LNCaP clone FGC (cell line): ENCODE measurements at places on chromosomes 16 and 17.

GRCh38 chr16:27217256-27217655, 13.9 kb downstream of the KDM8 start:
- no peak for DNase-seq

GRCh38 chr17:77327181-77327565, 186.4 kb downstream of the SEC14L1 start:
- DNase-seq, result no peak

DNA sequence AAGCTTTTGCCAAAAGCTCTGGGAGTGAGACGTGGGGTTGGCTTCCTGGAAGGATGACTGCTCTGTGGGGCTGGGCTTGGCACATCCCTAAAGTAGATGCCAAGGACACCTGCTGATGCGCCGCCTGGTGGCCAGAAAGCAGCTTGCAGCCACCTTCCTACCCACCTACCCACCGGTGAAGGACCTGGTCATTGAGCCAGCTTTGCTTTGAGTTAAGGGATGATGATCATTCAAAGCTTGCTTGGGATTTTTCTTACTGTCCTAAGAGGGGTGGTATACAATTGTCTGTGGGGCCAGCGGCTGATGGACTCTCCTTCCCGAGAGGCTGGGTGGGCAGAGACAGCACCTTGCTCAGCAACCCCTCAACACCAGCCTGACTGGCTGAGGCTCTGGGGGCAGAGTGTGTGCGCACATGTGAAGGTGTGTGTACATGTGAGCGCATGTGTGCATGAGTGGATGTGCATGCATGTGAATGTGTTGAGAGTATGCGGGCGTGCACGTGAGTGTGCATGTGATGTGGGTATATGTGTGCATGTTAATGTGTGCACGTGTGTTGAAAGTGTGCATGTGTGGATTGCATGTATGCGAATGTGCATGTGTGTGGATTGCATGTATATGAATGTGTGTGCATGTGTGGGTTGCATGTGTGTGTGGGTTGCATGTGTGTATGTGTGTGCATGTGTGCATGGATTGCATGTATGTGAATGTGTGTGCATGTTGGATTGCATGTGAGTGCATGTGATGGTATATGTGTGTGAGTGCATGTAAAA, 18.6 kb downstream of the C1QTNF1 start:
- no peak for DNase-seq

- no peak for DNase-seq
Measured at GRCh38 chr16:25785361-25785760, 93.6 kb downstream of the HS3ST4 start.

GRCh38 chr16:14301169-14302030, 230.3 kb downstream of the MRTFB start:
- DNase-seq, result no peak

DNA sequence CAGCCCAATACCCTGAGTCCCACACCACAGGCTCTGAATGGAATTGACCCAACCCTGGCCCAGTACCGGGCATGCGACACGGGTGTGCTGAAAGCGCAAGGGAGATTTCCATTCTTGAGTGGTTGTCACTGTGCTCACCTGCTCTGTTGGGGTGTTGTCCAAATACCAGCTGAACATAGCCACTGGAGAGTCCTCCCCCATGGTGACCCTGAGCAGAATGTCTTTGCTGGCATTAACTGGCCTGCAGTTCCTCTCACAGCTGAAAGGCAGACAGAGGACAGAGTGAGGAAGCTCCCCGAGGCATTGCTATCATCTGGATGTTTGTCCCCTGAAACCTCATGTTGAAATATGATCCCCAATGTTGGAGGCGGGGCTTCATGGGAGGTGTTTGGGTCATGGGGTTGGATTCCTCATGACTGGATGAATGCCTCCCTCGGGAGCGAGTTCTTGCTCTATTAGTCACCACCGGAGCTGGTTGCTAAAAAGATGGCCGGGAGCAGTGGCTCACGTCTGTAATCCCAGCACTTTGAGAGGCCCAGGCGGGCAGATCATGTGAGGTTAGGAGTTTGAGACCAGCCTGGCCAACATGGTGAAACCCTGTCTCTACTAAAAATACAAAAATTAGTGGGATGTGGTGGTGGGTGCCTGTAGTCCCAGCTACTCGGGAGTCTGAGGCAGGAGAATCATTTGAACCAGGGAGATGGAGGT, 57.3 kb upstream of the BCO1 start:
- DNase-seq, result no peak

DNA sequence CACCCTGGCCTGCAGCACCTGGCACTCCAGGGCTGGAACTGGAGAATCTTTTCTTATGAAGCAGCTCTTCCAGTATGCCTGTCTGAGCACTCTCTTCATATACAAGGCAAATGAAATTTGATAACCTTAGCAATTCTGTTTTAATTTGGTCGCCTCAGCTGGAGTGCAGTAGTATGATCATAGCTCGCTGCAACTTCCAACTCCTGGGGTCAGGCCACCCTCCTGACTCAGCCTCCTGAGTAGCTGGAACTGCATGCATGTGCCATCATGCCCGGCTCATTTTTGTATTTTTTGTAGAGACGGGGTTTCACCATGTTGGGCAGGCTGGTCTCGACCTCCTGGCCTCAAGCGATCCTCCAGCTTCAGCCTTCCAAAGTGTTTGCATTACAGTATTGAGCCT, 140.8 kb upstream of the CHMP6 start:
- DNase-seq, result no peak

DNA sequence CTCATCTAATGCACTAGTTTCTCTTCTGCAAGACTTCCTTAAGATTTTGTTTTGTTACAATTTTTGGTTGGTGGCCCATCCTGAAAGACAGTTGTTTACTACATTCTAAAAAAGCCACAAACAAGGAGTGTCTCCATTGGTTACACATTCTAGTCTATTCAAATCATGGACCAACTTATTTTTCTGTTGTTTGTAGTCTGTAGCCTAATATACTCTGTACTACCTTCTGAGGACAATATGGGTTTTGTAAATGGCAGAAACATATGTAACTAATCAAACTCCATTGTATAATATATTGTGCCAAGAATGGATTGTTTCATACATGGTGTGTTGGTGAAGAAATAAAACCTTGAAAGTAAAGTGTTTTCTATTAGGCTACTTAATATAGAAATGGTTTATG, 79.5 kb upstream of the DHX40 start:
- DNase-seq, result no peak

DNA sequence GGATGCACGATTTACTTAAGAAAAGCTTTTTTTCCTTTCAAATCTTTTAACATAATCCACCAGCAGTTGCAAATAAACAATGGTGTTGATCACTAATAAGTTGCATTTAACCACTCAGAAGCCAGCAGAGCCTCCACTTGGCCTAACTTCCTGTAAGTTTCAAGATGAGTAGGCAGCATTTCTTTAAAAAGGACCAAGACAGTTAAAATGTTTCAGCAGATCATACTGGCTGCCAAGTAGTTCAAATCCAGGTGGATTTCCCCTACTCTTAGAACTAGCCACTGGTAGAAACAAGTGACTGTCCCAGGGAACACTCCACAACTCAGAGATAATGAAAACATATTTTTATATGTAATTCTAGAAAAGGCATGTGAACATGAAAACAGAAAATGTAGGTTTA, 17.0 kb upstream of the RFFL start:
- no peak for DNase-seq

DNA sequence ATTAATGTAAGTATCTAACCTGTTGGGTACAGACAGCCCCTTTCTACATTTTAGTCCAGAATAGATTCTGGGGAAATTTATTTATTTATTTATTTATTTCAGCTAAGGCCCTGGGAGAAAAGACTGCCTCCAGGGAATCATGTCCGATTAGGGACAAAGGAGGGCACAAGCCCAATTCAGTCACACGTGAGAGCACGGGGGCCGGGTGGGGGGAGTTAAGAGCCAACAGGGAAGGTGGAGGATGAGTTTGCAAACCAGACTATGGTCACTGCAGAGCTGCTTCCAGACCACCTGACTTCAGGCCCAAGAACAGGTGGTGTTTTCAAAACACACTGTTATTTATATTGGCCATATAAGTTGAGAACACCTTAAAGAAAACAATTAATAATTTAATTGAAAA, 1.6 kb upstream of the ZFHX3 start:
- no peak for DNase-seq

- DNase-seq, result no peak
Measured at GRCh38 chr17:13563866-13564265, 37.9 kb downstream of the HS3ST3A1 start.

DNA sequence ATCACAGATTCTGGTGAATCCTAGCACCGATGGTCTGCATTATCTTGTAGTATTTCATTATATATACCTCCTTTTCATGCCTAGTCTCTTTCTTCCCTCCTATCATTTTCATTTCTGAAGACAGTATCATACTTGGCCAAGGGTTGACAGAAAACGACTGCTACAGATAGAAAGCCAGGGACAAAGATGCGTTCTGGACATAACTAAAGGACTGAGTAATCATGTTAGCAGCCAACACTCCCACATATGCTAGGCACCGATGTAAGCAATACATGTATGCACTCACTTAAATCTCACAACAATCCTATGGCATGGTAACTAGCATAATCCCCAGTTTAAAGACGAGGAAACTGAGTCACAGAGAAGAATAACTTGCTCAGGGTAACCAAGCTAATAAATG, 22.9 kb downstream of the RDM1 start:
- DNase-seq, result no peak

DNA sequence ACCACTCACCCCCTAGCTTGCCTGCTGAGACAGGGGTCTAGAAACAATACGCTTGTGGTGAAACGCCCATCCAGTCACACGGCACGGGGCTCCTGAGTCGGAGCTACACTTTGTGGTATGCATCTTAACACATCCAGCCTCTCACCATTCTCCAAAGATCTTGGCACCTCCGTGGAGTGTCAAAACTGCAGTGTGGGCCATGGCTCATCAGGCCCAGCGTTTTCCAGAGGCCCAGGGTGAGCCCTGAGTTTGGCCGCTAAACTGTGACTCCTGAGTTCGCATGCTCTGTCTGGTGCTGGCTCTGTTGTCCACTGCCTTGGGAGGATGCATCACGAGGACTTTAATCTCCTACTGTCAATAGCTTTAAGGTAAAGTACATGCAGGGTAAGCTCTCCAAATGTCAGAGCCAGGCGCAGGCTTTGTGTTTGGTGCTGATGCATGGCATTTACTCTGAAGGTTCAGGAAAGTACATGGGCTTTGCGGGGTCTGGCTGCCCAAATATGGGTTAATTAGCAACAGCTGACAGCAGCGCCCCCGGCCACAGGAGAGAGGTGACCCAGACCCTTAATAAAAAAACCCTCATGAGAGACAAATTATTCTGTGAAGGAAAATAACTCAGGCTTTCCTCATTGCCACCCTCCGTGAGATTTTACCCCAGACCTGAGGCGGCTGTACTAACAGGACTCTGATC, 118.4 kb downstream of the CCDC182 start:
- DNase-seq, result no peak

DNA sequence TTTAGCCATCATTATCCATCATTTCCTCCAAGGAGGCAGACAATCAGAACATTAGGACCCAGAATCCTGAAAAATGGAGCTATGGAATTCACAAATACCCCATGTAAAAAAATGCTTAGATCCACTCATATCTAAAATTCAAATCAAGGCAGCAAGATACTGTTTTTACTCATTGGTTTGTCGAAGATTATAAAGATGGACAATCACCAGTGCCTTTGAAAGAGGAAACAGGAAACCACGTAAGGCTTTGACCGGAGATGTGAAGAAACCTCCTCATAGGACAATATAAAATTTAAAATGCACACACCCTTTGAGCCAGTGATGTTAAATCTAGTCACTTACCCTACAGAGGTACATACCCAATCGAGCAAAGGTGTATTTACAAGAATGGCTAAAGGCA, 130.0 kb downstream of the XYLT1 start:
- no peak for DNase-seq

DNA sequence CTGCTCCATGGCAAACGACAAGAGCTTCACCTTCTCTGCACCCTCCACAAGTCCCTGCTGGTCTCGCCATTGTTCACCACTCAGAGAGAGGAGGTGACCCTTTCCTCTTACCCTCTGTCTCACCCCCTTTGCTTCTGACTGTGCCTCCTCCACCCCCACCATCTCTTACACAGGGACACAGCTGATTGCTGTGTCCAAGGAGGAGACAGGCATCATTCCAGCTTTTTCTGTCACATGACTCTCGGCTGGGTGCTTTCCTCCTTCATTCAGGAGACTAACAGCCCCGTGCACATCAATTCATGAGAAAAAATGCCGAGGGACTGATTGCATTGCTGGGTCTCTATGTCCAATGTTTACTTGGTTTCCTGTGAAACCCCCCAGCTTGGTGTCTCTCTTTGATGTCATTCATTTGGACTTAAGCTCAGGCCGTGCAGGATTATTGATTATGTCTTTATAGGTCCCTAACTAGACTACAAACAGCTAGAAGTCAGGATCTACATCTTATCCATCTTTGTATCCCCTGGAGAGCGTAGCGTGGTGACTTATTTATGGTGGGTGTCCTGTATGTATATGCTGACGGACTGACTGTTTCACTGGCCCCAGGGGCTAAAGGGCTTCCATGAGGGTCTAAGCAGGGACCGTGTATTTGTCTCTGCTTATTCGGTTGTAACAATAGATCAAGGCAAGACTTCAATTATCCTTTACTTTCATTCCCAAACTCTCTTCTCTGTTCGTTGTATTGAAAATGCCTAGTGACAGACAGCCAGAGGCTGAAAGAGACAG, 82.2 kb upstream of the CDH13 start:
- no peak for DNase-seq

GRCh38 chr16:54158986-54159385, 127.6 kb downstream of the IRX3 start:
- no peak for DNase-seq

DNA sequence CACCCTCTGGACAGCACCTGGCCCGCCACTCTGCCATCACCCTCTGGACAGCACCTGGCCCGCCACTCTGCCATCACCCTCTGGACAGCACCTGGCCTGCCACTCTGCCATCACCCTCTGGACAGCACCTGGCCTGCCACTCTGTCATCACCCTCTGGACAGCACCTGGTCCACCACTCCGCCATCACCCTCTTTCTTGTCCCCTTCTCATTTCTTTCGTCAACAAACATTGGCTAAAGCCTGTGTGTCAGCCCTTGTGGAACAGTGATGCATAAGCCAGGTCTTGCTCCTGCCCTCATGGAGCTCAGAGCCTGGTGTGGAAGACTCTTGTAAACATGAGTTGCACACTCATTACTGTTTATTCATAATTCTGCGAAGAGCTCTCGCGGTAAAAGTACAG, 31.2 kb downstream of the CDK5R1 start:
- no peak for DNase-seq
